ENCODE measurements at places on chromosomes 7 and 10.

DNA sequence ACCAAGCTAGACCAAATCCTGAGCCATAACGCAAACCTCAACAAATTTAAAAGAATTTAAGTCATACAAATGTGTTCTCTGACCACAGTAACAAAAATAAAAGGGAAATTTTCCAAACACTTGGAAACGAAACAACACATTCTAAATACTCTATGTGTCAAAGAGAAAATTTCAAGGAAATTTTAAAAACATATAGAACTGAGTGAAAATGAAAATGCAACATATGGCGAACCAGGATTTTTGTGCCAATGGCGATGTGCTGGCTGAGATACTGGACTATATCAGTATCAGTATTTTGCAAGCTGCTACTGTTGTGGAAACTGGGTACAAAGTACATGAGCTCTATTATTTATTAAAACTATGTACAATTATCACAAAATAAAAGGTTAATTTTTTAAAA lies 34.1 kb downstream of the KNDC1 start:
- no peak for DNase-seq

GRCh38 chr10:80460399-80461207 lies 6.5 kb downstream of the TSPAN14 start:
- peak; percentile 92 for DNase-seq

GRCh38 chr7:23380961-23381360 lies 81.8 kb downstream of the MALSU1 start:
- no peak for DNase-seq

- no peak for DNase-seq
Measured at GRCh38 chr10:92552310-92552709, 21.6 kb downstream of the IDE start.

GRCh38 chr10:102620591-102621442 lies 23.5 kb upstream of the TRIM8 start:
- no peak for DNase-seq

- DNase-seq: no peak
Measured at GRCh38 chr10:17479015-17479615, 24.7 kb upstream of the ST8SIA6 start.

DNA sequence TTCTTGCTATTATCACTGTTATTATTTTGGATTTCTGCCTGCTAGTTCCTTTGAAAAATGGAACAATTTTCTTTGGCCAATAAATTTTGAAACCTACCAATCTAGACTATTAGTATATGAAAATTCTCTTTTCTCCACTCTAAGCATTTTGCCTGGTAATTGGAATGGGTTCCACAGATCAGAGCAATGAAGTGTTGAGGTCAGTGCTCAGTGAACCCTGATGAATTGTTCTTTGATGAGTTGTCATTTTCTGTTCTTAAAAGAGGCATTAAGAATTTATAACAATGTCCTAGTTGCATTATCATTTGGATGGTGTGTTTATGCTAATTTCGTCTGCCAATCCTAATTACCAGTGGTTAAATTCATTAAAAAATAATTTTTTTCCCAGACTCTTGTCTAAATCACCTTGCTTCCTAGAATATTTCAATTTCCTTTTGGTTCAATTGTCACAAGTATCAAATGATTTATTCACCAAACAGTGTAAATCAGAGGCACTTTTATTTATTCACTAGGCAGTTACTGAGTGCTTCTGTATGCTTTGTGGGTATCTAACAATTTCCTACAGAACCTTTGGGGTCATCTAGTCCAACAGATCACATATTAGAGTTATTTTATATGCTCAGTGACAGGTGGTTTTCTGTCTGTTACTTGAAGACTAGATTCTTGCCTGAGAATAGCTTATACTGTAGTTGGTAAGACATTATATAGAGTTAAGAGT lies 239.0 kb downstream of the DNAJB9 start:
- no peak for DNase-seq

DNA sequence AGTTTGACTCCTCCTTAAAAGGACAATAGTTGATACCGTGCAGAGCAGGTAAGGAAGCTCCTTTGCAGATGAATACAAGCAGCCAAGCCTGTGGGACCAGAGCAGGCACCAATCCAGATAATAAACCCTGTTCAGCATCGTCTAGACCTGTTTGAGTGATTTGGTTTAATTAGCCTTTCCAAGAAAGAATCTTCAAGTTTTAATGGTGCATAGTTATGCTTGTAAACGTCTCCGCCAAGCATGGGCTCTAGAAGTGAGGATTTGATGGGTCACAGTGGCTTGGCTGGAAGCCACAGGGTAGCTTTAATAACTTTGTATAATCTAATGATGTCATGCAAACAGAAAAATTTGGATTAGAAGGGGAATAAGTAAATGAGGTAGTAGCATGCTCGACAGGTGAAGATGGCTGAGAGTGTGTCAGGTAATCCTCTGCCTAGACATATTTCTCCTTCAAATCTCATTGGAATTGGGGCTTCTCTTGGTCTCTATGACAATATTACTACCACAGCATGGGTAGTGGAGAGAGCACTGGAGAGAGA lies 188.4 kb downstream of the DYNC1I1 start:
- no peak for DNase-seq

DNA sequence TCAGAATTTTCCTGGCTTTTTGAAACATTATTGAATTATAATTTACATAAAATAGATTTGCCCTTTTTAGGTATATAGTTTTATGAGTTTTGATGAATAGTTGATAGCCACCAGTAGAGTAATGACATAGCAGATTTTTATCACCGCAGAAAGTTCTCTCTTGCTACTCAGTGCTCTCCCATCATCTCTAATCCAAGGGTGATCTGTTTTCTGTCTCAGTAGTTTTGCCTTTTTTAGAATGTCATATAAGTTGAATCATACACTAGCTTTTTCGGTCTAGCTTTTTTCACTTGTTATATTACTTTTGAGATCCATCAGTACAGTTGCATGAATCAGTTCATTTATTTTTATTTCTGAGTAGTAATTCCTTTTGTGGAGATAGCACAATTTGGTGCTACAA lies 17.9 kb downstream of the RSBN1L start:
- DNase-seq: no peak

DNA sequence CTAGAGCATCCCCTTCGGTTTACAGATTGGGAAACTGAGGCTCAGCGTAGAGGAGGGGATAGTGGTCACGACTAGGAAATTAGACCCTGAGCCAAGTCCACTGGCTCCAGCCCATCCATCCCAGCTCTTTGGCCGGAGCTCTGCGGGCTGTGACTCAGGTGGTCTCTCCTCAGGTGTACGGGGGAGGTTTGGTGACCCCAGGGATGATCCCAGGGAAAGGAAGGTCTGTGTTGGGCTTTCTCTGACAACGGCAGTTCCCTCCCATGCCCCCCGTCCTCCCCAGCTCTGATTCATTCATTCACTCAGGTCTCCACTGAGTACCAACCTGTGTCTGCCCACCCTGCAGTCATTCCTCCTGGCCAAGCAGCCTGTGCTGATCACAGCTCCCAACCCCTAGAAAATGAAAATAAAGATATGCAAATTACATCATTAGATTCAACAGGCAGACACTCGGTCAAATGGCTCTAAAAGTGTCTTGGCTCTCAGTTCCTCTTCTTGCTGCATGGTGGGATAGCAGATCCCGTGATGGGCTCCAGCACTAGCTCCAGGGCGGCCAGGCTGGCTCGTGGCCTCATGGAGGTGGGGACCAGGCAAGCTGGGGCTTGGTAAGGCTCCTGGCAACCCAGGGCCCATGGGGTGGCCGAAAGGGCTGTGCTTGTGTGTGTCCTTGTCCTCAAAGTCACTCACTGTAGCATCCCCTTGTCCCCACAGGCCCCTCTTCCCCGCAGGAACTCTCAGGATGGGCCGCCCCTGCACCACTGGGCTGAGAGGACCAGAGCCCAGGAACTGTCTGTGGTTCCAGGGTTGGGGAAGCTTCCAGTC lies 37.8 kb downstream of the CLRN3 start:
- DNase-seq: no peak

- DNase-seq: no peak
Measured at GRCh38 chr7:82760831-82761230, 317.3 kb upstream of the CACNA2D1 start.

GRCh38 chr10:103828587-103829197 lies 26.7 kb downstream of the SH3PXD2A start:
- no peak for DNase-seq

DNA sequence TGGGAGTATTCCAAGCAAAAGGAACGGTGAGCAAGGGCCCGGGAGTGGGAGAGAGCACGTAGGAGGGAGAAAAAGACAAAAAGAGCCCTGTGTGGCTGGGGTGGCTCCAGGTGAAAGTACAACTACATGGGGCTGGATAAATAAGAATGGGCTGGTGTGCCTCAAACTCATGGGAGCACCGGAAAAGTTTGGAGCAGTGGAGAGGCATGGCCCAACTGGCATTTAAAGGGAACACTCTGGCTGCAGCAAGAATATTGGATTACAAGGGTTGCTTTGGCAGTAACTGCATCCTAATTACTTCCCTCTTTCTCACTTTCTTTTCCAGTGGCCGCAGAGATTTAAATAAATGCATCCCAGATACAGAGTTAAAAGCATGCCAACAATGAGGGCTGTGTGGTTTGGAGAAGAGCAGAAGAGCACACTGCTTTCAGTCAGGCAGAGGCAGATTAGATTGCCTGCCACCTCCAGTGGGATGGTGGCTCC lies 39.1 kb upstream of the HERPUD2 start:
- no peak for DNase-seq

DNA sequence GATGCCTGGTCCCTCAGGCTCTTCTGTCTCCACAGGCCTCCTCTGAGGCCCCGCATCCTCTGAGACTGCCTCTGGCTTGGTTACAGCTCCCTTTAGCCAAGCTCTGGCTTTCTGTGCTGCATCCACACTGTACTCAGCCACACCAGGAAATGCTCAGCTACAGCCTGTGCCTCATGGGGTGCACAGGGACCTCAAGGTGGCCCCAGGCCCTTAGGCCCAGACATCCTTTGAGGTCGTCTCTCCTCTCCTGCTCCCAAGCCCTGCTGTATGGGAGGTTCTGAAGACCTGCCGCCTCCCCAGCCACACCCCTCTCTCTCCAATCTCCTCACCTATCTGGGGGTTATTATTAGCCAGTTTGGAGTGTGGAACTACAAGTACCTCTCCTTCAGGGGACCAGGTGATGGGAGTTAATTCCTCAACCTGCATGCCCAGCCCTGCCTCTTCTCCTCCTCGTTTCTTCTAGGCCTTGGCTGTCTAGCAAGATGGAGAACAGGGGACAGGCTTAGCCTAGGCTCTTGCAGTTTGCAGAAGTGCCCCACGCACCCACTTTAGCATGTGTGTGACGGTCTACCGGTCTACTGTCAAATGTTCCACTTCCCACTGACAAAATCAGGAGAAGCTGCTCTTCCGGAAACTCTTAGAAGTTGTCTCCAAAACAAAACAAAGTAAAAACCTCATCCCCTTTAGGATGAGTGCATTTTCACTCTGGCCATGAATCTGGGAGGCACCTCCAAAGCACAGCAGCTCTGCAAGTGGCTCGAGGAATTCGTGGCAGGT lies 64.0 kb upstream of the WAC start:
- no peak for DNase-seq

DNA sequence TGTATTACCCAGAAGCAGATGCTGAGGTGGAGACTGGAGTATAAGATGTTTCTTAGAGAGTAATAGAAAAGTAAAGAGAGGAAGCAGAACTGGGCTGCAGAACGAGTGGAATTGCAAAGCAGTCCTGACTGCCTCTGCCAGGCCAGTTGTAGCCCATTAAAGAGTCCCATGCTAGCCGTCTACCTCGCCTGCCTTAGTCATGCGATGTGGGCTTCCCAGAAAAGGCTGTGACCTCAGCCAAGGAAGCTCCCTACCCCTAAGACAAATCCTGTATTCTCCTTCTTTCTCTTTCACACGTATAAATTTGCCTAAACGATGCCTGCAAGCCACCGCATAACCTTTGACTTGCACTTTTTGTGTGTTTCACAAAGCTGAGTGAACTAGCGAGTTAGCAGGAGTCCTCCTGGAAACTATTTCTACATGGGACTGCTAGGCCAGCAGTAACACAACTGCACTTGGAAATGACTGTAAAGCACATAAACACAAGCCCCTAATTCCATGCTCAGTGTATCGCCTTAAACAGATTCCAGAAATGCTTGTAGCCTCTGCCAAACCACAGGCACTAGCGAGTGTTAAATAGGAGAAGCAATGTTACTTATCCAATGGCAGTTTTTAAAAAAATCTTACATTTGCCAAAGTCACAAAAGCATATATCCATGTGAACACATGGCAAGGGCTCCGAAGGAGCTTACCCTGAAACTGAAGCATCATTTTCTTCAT lies 47.4 kb upstream of the GNAI1 start:
- no peak for DNase-seq

GRCh38 chr7:1666317-1666822 lies 3.7 kb upstream of the ELFN1 start:
- no peak for DNase-seq

DNA sequence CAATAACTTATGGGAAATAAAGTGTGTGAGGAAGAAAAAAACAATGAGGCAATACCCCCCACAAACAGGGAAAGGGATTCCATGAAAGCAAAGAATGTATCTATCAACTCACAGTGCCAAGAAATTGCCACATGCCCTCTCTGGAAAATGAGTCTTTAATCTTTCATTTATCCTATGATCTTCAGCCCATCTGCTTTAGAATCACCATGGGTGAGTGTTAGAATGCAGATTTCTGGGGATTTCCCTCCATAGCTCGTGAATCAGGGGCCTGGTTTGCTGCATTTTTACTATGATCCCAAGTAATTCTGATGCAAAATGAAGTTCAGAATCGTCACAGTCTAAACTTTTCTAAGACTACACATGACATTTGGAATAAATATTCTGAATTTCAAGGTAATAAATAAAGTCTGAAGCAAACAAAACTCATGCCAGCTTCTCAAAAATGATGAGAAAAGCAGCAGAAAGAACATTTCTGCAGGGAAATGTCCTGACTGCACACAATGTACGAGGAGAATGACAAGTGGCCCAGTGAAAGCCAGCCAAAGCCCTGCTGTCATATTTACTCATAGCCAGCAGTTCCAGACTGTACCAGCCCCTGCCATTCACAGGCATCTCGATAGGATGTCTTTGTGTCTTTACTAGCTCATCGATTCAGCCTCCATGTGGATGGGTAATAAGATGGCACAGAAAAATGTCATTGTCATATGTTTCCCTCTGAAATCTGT lies 167.1 kb downstream of the ELMO1 start:
- no peak for DNase-seq

- DNase-seq: peak; percentile 53
Measured at GRCh38 chr7:97835296-97836138, 36.7 kb downstream of the ASNS start.

- peak; percentile 87 for DNase-seq
Measured at GRCh38 chr10:11874568-11875493, 51.7 kb downstream of the PROSER2 start.

GRCh38 chr10:116201670-116202430 lies 71.2 kb downstream of the GFRA1 start:
- no peak for DNase-seq

GRCh38 chr7:100575746-100576383 lies 2.2 kb upstream of the SAP25 start:
- DNase-seq: no peak

Measured in bronchial epithelial cell (primary cell).